ENCODE measurements at places on chromosomes 4 and X.

GRCh38 chrX:43750248-43750676, 94.2 kb downstream of the MAOA start:
- DNase-seq = no peak

DNA sequence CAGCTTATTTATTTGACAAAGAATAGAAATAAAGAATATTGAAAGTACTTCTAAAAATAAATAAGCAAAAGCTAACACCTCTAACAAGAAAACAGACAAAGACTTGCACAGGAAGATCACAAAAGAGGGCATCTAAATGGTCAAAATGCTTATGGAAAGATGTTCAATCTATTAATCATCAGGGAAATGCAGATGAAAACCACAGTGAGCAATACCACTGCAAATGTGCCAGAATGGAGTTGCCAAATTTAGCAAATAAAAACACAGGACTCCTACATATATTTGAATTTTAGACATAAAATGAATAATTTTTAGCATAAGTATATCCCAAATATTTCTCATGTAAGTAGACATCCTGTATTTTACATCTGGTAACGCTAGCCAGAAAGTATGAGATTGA, 56.1 kb upstream of the HPGD start:
- DNase-seq = peak; percentile 61

DNA sequence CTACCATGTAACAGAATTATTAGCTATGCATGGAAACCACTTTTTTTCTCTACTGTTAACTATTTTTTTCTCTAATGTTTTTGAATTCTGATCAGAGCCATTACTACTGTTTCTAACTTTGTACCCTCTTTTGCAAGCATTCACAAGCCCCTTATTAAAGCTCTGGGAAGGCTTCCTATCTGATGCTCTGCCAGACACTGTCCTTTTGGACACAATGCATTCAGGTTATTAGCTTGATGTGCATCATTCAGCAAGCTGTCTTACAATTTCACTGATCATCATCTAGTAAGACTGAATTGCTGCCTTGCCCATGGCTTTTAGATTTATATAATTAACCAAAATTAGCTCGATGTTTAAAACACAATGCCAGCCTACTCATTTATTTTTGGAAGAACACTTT, 155.1 kb downstream of the NR3C2 start:
- no peak for DNase-seq

GRCh38 chr4:150321113-150321512, 242.9 kb downstream of the DCLK2 start:
- no peak for DNase-seq

DNA sequence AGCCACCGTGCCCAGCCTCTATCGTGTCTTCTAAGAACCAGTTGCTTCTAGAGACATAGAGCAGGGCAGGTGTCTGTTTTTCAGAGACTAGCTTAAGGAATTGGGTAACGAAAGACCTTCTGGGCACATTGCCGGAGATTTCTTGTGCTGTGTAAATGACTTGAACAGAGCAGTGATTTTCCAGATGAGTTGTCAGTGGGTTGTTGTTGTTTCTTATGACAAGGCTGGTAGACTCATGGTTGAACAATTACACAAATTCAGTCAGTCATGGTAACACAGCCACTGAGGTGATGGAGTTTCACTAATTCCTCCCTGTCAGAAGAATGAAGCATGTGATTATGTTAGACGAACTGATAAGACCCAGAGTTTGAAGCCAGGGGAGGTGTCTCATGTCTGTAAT, 20.5 kb upstream of the DDX3X start:
- DNase-seq = no peak

- DNase-seq = no peak
Observed at GRCh38 chr4:4859799-4860599, 534 bp downstream of the MSX1 start.

DNA sequence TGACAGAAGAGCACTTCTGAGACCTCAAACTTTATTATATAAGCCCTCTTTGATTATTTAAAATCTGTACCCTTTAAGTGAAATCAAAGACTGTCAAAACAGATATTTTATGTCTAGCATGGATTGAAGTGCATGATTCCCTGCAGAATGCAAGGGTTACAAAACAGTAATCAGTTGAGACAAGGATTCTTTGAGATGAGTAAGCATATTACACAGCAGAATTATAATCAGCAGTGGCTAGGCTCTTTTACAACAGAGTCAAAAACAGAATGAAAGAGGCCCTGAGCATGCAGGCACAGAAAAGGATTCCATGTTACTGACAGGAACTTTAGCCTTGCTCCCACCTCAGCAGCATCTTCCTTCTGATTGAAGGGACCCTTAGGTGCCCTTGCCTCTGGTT, 487.9 kb upstream of the GALNT7 start:
- no peak for DNase-seq

- DNase-seq = no peak
Observed at GRCh38 chr4:139239127-139239772, 40.8 kb downstream of the MGARP start.

- DNase-seq = no peak
Observed at GRCh38 chr4:169305651-169306050, 34.9 kb upstream of the SH3RF1 start.

DNA sequence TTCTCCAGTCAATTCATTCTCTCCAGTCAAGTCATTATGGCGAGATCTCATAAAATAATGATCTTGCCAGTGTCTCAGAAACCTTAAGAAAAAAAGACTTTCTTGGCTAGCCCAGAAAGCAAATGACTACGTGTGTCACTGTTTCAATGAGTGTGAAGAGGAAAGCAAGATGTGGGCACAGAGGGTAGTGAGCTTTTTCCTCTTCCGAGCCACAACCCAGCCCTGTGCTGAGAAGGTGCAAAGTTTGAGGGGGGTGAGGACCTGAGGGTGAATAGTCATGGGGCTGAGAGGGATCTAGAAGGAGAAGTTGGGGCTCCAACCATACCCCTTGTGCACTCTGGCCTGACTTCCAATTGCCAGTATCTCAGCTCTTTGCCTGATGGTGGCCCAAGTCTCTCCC, 85.6 kb upstream of the EGFL6 start:
- DNase-seq = no peak

- peak; percentile 20 for DNase-seq
Observed at GRCh38 chr4:118994030-118994429, 105.4 kb downstream of the SYNPO2 start.

- no peak for DNase-seq
Observed at GRCh38 chr4:152956650-152957436, 20.7 kb downstream of the FHDC1 start.

- no peak for DNase-seq
Observed at GRCh38 chr4:173398779-173399415, at the start of gene SCRG1. TSS of gene SCRG1 (minus strand) at chr4:173399116. CDS start at chr4:173391414, 7,702 bp downstream.

DNA sequence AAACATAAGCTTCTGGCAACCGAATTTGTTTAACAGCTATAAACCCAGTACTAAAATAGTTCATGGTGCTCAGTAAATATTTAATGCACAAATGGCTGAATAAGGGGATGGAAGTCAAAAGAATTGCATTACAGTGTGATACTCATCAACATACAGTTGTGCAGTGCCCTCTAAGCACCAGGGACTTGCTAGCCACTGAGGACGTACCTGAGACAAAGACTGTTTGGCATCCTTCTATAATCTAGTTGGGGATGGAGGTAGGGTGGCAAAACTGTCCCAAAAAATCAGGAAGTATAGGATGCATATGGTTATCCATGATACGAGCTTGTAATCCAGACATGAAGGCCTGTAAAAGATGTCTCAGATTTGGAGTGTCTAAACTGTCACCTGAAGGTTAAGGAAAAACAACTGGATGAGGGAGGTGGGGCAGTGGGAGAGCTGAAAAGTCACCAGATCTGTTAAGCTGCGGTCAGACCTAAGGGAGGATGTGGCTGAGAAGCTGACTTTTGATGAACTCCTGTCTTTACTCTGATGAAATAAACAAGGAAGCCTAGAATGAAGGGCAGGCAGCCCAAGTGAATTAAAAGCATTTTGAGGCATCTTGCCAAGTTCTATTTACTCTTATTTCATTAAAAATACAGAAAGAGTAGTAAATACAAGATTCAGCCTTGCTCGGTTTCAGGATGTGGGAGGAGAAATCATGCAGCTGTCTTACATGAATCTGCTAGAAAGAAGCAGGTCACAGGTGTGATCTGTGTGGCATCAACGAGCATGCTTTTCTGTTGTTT, 12.0 kb upstream of the CD38 start:
- DNase-seq = no peak

- no peak for DNase-seq
Observed at GRCh38 chr4:76485450-76485849, 50.4 kb downstream of the SHROOM3 start.

DNA sequence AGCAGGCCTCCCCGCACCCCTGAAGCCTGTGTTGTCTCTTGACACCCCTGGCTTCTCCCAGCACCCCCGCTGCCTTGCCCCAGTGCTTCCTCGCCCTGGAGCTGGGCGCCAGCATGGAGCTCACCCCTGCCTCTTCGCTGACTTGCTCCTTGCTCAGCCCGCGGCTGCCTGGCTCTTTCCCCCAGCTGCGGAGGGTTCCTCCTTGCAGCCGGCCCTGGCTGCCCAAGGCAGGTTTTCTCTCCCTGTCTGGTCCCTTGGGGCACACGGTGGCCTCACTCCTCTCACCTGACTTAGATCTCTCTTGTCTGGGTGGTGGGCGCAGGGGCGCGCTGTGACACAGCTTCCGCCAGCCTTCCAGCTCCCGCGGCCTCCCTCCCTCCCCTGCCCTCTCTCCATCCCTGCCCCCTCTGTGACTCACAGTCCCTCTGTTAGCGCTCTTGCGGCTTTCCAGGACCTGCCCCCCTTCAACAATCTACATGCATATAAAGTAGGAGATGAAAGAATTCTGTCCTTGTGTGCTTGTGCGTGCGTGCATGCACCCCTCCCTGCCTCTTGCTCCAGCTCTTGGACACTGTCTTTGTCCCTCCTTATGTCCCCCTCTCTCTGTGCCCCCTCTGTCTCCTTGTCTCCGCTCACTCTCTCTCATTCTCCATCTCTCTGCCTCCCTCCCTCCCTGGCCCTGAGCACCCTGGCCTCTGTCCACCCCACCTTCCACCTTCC, 2.2 kb downstream of the PLXNB3 start:
- peak; percentile 41 for DNase-seq

- no peak for DNase-seq
Observed at GRCh38 chr4:183443655-183444213, 702 bp upstream of the CDKN2AIP start.

GRCh38 chr4:165308166-165308565, 19.3 kb upstream of the MSMO1 start:
- no peak for DNase-seq

DNA sequence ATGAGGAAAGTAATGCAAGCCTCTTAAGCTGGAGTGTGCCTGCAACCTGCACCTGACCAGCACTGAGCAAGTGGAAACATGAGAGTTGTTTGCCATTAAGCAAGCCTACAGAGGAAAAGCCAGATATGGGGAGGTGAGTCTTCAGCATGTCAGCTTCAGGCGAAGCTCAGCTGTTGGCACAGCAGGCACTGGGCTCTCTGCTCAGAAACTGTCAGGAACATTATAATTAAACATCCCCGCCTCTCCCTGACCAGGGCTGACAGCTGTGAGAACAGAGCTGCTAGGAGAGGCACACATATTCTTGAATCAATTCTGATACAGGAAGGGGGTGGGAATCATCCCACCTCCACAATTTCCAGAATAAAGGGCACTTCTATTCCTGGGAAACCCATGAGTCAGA, 19.0 kb upstream of the DCX start:
- DNase-seq = no peak

GRCh38 chrX:15947648-15948317, 93.2 kb upstream of the AP1S2 start:
- peak; percentile 20 for DNase-seq

GRCh38 chrX:136166221-136166855, 19.0 kb downstream of the FHL1 start:
- no peak for DNase-seq

GRCh38 chr4:143046454-143046853, 138.3 kb upstream of the USP38 start:
- DNase-seq = no peak

- DNase-seq = no peak
Observed at GRCh38 chrX:16807548-16807947, 21.3 kb downstream of the TXLNG start.

DNA sequence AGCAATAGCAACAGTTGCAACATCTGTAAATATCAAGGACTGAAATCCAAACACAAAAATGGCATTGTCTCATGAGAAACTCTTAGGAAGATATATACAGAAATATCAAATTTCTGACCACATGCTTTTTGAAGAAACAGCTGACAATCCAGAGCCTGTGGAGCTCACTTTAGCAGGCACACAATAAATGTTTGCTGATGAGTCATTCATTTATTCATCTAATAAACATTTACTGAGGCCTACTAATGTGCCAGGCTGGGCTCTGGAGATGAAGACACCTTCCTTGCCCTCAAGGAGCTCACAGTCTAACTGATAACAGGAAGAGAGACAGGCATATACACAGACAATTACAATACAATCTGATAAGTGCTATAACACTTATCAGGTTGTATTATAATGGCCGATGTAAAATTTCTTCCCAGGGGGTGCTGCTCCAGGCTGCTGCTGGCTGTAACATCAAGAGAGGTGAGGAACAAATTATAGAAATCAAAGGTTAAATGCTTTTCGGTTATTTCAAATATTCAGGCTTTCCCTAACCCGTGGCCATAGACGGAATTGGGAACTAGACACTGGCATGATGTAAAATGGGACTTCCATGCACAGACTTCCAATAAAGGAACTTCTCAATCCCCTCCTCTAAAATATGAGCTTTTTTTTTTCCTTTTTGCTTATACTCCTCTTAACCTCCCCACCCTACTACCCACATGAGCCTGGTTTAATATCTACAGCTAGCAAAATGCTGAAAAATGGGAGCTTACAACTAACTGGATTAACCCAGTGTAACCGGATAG, 16.8 kb upstream of the ZCCHC13 start:
- DNase-seq = peak; percentile 19

GRCh38 chrX:46179748-46180147, 365.5 kb downstream of the ZNF674 start:
- DNase-seq = no peak

DNA sequence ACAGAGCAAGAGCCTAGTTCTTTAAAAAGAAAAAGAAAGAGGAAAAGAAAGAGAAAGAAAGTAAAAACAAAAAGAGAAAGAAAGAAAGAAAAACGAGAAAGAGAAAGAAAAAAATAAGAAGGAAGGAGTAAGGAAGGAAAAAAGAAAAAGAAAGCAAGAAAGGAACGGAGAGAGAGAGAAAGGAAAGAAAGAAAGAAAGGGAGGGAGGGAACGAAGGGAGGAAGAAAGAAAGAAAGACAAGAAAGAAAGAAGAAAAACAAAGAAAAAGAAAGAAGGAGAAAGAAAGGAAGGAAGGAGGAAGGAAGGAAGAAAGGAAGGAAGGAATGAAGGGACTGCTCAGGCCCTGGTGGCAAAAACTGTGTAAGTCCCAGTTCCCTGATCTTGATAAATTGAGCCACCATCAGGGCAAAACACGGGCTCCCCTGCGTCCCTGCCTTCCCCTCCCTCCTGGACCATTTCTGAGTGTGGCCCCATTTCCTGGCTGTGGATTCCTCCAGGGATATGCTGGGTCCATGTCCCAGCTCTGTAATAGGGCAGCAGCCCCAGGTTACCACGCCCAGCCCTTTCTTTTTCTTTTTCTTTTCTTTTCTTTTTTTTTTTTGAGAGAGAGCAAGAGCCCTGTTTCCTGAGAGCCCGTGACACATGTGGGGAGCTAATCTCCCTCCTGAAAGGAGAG, 44.8 kb downstream of the SHOX start:
- DNase-seq = no peak

GRCh38 chr4:147723326-147723725, 8.6 kb upstream of the ARHGAP10 start:
- peak; percentile 49 for DNase-seq

- DNase-seq = no peak
Observed at GRCh38 chrX:12898073-12898472, 8.3 kb upstream of the TLR8 start.

- DNase-seq = no peak
Observed at GRCh38 chr4:184389978-184390900, 84.1 kb downstream of the IRF2 start.

GRCh38 chr4:10101671-10102473, 14.7 kb downstream of the WDR1 start:
- DNase-seq = no peak

Data from skeletal muscle cell (primary cell).